ENCODE measurements at places on chromosomes 5 and 9.

DNA sequence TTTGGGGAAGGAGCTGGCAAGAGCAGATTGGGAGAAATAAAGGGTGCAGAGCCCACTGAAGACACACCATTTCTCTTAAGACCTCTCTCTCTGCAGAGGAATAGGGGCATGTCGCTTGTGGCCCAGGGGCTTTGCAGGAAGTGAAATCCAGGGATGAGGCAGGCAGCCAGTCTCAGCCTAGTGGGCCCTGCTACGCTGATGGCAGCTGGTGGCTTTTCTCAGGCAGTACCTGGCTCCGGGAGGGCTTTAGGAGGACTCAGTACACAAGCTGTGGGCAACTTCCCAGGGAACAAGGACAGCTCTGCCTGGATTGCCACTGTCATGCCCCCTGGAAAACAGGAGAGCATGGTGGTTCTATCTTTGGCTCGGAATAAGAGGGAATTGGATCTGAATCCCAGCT, 76.2 kb upstream of the NEURL1B start:
- no peak for DNase-seq

- DNase-seq = no peak
Observed at GRCh38 chr9:100485196-100485595, 12.2 kb downstream of the TMEFF1 start.

DNA sequence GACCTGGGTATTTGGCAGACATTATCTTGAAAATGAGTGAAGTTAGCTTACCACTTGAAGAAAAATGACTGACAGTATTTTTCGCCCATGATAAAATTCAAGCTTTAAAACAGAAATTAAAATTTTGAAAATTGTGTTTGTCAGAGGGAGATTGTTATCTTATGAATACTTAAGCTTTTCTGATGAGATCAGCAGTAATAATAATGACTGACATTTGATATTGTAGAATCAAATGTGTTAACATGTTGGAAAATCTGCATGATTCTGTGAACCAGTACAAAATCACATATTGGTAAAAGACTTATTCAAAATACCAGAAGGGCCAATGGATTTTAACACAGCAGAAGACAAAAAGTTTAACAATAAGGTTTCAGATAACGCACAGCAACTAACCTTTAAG, 94.0 kb downstream of the MSX2 start:
- DNase-seq = no peak

- no peak for DNase-seq
Observed at GRCh38 chr5:74376187-74376586, 264.3 kb downstream of the ENC1 start.

- no peak for DNase-seq
Observed at GRCh38 chr5:170769246-170769645, 14.3 kb upstream of the GABRP start.

Measured in inflammatory macrophage (primary cell).